HCT116 (cell line): ENCODE measurements at places on chromosomes 3 and 15. TPM values are rescaled to one million over a fixed set of nuclear protein-coding genes. Genes with fewer than 3 reads are reported as not detected.

ARF4 gene
- total RNA-seq, result 112 TPM

ZBED2 gene
- 16.1 TPM for total RNA-seq

NME9 gene
- total RNA-seq, result 0.79 TPM

MAP6D1 gene
- 5.3 TPM for total RNA-seq

DISP2 gene
- 3.3 TPM for total RNA-seq

PATL2 gene
- total RNA-seq, result 1.2 TPM

CHDH gene
- total RNA-seq, result 10.8 TPM

CD86 gene
- not detected for total RNA-seq

CHST2 gene
- total RNA-seq, result 1.7 TPM

EPHB1 gene
- total RNA-seq, result 0.86 TPM

GRCh38 chr15:35505809-35506208, 40.2 kb downstream of the DPH6 start:
- no peaks in the 10 kb centered on the region for H3K4me1 ChIP-seq
- H3K27me3 ChIP-seq, result no peaks in the 10 kb centered on the region
- DNase-seq, result no peak
- H3K36me3 ChIP-seq, result no peaks in the 10 kb centered on the region
- no peak overlapping the region for H3K27ac ChIP-seq
- no peak overlapping the region for H3K4me3 ChIP-seq

DNA sequence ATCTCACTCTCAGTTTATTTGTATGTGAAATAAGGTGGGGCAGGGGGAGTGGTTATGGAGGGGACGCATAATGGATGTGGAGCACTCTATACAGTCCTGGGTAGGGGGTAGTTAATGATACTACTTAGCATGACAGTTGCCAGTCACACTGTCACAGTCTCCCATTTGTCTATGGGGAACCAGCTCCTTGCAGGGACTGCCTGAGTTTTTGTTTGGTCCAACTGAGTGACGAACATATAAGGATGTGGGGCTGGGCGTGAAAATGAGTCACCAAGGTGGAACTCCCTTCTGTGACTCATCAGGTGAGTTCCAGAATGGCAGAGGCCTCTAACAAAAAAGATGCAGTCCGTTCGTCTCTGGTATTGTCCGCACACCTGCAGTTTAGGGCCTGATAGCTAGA, 235.3 kb upstream of the ST8SIA2 start:
- H3K4me3 ChIP-seq, result 0 out of 2 replicates have a peak overlapping the region, but pooled peaks have one; percentile 7
- H3K4me1 ChIP-seq, result peaks cover 11% of the 10 kb centered on the region
- DNase-seq, result peak; percentile 82
- H3K36me3 ChIP-seq, result no peaks in the 10 kb centered on the region
- no peaks in the 10 kb centered on the region for H3K27me3 ChIP-seq
- H3K27ac ChIP-seq, result no peak overlapping the region

DNA sequence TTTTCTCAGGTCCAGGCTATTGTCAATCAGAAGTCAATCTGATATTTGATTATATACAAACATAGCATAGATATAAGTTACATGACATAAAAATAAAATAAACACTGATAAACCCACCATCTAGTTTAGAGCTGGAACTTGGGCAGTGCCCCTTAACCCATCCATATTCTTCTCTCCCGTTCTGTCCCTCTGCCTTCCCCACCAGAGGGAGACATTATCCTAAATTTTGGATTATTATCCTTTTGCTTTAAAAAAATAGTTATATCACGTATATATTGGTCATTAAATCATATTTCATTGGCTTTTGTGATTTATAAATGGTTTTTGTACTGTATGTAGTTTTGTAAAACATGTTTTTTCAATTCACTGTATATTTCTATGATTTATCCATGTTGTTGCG, 107.9 kb downstream of the GMPS start:
- no peaks in the 10 kb centered on the region for H3K36me3 ChIP-seq
- H3K4me1 ChIP-seq, result no peaks in the 10 kb centered on the region
- H3K27me3 ChIP-seq, result no peaks in the 10 kb centered on the region
- H3K4me3 ChIP-seq, result no peak overlapping the region
- no peak for DNase-seq

DNA sequence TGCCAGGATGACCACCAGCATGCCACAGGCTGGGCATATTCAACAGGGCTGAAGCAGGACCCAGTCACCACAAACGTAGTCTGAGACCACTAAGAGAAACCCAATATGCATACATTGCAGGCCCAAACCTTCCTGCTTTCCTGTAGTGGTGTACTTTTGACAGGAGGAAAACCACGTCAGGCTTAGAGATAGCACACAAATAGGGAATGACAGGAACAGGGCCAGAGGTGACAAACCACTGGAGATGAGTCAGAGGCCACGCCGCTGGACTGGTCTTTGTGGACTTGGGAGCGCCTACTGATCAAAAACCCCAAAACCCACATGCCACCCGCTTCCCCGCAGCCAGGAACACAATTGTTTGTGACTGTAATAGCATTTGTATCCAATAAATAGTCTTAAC, 3.6 kb upstream of the EFCAB12 start:
- no peak for DNase-seq
- H3K4me3 ChIP-seq, result no peak overlapping the region
- H3K27me3 ChIP-seq, result no peaks in the 10 kb centered on the region
- H3K36me3 ChIP-seq, result peaks cover 53% of the 10 kb centered on the region
- H3K27ac ChIP-seq, result no peak overlapping the region

DNA sequence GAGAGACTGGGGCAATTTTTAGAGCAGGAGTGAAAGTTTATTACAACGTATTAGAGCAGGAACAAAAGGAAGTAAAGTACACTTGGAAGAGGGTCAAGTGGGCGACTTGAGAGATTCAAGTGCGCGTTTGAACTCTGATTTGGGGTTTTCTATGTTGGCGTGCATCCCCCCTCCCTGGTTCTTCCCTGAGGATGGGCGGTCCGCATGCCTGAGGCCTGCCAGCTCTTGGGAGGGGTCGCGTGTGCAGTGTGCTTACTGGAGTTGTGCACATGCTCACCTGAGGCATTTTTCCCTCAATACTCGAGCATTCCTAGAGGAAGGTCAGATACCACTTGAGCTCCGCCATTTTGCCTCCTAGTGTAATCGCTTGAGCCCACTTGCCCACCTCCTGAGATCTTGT, 10.4 kb upstream of the CHAC1 start:
- DNase-seq, result no peak
- H3K36me3 ChIP-seq, result no peaks in the 10 kb centered on the region

DNA sequence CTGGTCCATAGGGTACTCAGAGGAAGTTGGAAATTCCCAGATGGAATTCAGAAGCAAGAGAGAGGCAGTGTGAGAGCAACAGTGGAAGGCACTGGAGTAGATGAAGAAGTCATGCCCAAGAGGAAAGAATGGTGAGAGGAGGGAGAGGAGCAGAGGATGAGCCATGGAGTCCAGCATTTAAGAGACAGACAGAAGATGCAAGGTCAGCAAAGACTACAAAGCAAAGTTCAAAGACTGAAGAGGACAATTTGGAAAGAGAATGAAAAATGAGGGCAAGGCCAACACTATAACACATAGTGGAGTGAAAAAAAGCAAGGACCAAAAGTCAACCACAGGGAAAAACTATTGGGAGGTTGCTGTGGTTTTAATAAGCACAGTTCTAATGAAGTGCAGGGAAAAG, 178.7 kb downstream of the SSR3 start:
- no peak overlapping the region for H3K27ac ChIP-seq
- 0 out of 2 replicates have a peak, but pooled peaks cover 2% of the 10 kb centered on the region for H3K27me3 ChIP-seq
- H3K36me3 ChIP-seq, result no peaks in the 10 kb centered on the region
- no peak for DNase-seq
- H3K4me3 ChIP-seq, result no peak overlapping the region

DNA sequence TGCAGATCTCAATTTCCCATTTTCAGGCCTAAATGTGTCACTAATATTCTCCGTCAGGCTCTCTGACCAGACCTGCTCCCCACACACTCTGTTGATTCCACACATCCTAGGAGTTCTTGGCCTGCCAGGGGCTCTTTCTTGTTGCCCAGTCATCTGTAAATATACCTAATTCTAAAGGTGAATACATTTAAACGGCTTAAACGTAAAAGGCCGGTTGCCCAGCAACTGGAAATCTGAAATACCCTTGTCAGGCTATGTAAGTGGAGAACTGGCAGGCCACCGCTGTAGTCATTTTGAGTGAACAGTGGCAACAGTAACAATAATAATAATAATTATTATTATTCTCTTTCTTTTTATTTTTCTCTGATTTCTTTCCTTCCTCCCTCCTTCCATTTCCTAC, 302.7 kb downstream of the AGBL1 start:
- H3K4me1 ChIP-seq, result no peaks in the 10 kb centered on the region
- no peak for DNase-seq
- H3K36me3 ChIP-seq, result no peaks in the 10 kb centered on the region
- no peak overlapping the region for H3K27ac ChIP-seq

- H3K27ac ChIP-seq, result no peak overlapping the region
- H3K4me1 ChIP-seq, result peaks cover 36% of the 10 kb centered on the region
- DNase-seq, result no peak
- H3K36me3 ChIP-seq, result no peaks in the 10 kb centered on the region
Measured at GRCh38 chr3:184742676-184743135, 30.8 kb upstream of the MAGEF1 start.

DNA sequence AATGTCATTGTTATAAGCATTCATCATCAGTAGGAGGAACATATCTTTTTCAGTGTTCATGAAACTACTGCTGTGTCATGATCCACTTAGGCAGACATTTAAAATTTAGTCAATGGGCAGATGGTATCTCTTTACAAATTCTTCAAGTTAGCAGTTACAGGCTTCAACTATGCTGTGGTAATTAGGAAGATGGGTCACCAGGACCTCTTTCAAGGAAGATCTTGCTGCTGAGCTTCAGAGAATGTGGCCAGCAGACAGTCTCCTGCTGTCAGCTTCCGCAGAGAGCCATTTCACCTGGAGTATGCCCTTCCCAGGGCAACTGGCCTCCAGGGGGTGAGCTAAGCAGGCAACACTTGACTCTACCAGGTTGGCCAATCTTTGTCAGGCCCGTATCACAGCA, 19.4 kb downstream of the IFT57 start:
- H3K27me3 ChIP-seq, result no peaks in the 10 kb centered on the region
- H3K27ac ChIP-seq, result no peak overlapping the region
- H3K4me3 ChIP-seq, result no peak overlapping the region
- no peaks in the 10 kb centered on the region for H3K36me3 ChIP-seq

- no peaks in the 10 kb centered on the region for H3K4me1 ChIP-seq
- no peaks in the 10 kb centered on the region for H3K27me3 ChIP-seq
- no peak for DNase-seq
- no peaks in the 10 kb centered on the region for H3K36me3 ChIP-seq
- H3K4me3 ChIP-seq, result no peak overlapping the region
Measured at GRCh38 chr3:21893242-21893641, 142.2 kb upstream of the ZNF385D start.

DNA sequence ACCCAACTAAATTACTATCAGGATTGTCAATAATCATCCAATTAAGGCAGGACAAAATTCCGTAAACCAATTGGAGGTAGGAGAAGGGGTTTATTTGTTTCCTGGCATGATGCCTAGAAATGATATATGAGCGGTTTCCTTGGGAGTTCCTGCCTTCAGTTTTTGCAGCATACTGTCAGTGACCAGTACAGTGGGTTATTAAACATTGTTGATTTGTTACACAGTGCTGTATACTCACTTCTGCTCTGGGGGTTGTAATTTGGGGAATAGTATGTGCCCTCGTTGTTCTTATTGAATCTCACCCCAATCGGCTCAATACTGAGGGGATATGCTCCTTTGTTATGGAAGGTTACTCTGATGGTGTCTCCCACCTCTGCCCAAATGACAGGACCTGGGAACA, 22.2 kb downstream of the CP start:
- DNase-seq, result no peak
- H3K27me3 ChIP-seq, result no peaks in the 10 kb centered on the region
- H3K27ac ChIP-seq, result no peak overlapping the region
- H3K4me1 ChIP-seq, result no peaks in the 10 kb centered on the region; the same call in 1 of the 2 replicates
- no peak overlapping the region for H3K4me3 ChIP-seq

GRCh38 chr3:6912240-6912639, 51.3 kb downstream of the GRM7 start:
- H3K27me3 ChIP-seq, result no peaks in the 10 kb centered on the region
- no peak overlapping the region for H3K27ac ChIP-seq
- no peaks in the 10 kb centered on the region for H3K4me1 ChIP-seq

DNA sequence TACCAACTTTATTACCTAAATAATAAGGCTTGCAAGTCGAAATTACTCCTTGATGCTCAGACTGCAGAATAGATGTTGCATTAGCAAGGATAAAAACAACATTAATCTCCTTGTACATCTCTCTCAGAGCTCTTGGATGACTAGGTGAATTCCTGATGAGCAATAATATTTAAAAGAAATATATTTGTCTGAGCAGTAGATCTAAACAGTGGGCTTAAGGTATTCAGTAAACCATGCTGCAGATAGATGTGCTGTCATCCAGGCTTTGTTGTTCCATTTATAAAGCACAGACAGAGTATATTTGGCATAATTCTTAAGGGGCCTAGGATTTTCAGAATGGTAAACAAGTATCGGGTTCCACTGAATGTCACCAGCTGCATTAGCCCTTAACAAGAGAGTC, 257.1 kb downstream of the TUSC7 start:
- no peak overlapping the region for H3K27ac ChIP-seq
- H3K36me3 ChIP-seq, result no peaks in the 10 kb centered on the region
- no peak overlapping the region for H3K4me3 ChIP-seq
- no peaks in the 10 kb centered on the region for H3K27me3 ChIP-seq
- H3K4me1 ChIP-seq, result no peaks in the 10 kb centered on the region

- DNase-seq, result no peak
- no peak overlapping the region for H3K4me3 ChIP-seq
- H3K27me3 ChIP-seq, result peaks cover 13% of the 10 kb centered on the region; the same call in 1 of the 2 replicates
- no peak overlapping the region for H3K27ac ChIP-seq
Measured at GRCh38 chr15:69758291-69758771, 305.7 kb downstream of the RPLP1 start.

DNA sequence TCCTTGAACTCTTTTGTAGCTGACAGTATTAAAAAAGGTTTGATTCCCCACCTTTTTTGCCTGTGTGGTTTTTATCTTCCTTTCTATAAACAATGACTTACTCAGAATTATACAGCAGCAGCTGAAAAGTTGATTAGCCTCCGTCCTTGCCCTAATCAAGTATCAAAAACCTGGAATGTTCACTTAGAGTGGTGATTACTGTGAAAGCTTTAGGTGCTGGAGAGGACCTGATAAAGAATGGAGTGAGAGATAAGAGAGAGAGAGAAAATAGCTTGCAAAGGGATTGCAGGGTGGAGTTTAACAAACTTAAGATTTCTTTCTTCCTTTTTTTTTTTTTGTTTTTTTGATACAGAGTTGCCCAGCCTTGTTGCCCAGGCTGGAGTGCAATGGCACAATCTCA, 6.7 kb downstream of the CGNL1 start:
- no peak overlapping the region for H3K27ac ChIP-seq
- no peaks in the 10 kb centered on the region for H3K4me1 ChIP-seq
- no peak for DNase-seq
- no peaks in the 10 kb centered on the region for H3K27me3 ChIP-seq
- no peaks in the 10 kb centered on the region for H3K36me3 ChIP-seq

DNA sequence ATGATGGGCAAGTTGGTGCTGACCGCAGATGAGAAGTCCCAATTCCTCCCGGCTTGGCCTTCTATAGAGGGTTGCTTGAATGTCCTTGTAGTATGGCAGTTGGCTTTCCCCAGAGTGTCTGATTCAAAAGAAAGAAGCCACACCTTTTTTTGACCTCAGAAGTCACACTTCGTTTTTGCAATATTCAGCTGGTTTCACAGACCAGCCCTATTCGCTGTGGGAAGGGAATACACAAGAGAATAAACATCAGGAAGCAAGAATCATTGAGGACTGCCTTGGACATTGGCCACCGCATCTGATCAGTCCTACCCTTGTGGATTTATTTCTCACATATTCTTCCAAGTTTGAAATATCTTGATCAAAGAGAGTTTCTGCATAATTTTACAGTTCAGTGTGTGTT, 228.6 kb upstream of the SUCLG2 start:
- DNase-seq, result no peak
- no peak overlapping the region for H3K4me3 ChIP-seq
- no peaks in the 10 kb centered on the region for H3K4me1 ChIP-seq
- H3K27ac ChIP-seq, result no peak overlapping the region
- no peaks in the 10 kb centered on the region for H3K27me3 ChIP-seq
- no peaks in the 10 kb centered on the region for H3K36me3 ChIP-seq
